ENCODE measurements at places on chromosomes 6 and 20. TPM values are rescaled to one million over a fixed set of nuclear protein-coding genes. Genes with fewer than 3 reads are reported as not detected.

Gene MAS1
- 0.68 TPM for total RNA-seq

Gene LBP
- 0.37 TPM for total RNA-seq

Gene TINAG
- total RNA-seq: not detected

Gene SYCP2L
- 6.3 TPM for total RNA-seq
